CD4-positive, alpha-beta T cell treated with Interleukin-17A for 4 hours (primary cell): ENCODE measurements at places on chromosomes 7 and 10.

GRCh38 chr7:104412911-104413310 lies 84.5 kb downstream of the LHFPL3 start:
- DNase-seq: no peak

GRCh38 chr7:27399791-27400567 lies 157.4 kb downstream of the EVX1 start:
- no peak for DNase-seq

- DNase-seq: no peak
Measured at GRCh38 chr10:102003541-102003940, 52.4 kb downstream of the ARMH3 start.

GRCh38 chr7:20299145-20299544 lies 31.6 kb upstream of the ITGB8 start:
- DNase-seq: no peak

GRCh38 chr7:111887734-111888133 lies 318.5 kb downstream of the DOCK4 start:
- DNase-seq: no peak

- DNase-seq: peak; percentile 85
Measured at GRCh38 chr10:110783509-110784107, 88.1 kb upstream of the PDCD4 start.

DNA sequence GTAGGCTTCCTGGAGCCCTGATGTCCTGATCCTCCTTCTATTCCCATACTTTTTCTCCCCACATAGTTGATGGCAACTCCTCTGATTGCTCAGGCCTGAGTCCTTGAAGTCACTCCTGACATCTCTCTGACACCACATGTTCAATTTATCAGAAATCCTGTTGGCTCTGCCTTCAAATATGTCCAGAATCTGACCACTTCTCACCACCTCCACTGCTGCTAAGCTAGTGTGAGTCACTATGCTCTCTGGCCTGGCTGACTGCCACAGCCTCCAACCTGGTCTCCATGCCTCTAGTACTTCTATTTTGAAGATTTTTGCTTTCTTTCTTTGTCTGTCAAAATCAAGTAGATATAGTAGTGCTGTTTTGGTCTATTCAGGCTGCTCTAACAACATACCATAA lies 53.0 kb downstream of the TMEM229A start:
- no peak for DNase-seq

DNA sequence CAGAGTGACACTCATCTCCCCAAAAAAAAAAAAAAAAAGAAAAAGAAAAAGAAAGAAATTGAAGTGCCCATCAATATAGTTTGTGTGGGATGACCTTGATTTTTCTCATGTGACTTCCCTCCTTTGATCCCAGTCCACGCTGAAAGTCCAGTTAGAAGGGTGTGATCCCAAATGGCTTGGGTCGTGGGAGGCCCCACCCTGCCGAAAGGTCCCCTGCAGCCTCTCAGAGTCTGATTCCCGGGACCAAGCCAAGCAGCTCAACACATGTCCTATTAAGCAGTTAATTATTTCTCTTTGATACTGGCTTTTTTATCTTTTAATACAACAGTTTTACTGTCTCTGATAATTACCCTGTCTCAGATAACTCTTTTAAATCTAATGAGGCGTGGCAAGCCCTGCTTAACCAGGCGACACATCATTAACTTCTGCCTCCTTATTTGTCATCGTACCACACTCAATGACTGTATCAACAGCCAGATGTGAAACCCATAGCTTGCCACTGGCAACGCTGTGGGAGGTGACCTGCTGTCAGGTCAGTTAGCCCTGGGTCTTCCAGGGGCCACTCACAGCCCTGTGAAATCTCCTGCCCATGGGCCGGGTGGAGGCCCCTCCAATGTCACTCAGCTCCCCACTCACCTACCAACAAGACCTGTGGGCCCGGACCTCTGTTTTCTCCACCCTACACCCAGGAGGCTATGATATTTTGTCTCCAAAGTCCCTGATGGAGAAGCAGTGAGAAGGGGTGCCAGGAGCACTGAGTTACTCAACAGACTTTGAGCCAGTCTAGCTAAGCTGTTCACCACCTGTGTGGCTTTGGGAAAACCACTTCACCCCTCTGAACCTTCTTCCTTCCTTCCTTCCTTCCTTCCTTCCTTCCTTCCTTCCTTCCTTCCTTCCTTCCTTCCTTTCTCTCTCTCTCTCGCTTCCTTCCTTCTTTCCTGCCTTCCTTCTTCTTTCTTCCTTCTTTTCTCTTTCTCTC lies 110.0 kb upstream of the SFMBT2 start:
- DNase-seq: no peak

GRCh38 chr7:23468526-23469149 lies 1.7 kb downstream of the IGF2BP3 start:
- peak; percentile 18 for DNase-seq

DNA sequence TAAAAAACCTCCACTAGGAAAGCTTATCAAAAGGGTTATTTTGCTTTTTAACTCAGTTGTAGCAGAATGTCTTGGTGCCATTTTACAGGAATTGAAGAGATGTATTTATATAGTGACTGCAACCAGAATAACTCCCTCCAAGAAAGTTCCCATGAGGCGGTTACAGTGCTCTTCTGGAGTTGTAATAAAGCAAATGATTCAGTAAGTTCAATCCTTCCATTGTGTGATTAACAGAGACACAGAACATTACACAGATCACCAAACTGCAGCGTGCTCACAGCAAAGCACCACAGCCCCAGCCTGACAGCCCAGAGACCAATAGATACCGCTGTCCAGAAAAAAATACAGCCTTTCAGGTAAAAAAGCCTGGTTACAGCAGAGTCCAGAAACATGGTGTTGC lies 21.9 kb upstream of the CABCOCO1 start:
- DNase-seq: no peak

DNA sequence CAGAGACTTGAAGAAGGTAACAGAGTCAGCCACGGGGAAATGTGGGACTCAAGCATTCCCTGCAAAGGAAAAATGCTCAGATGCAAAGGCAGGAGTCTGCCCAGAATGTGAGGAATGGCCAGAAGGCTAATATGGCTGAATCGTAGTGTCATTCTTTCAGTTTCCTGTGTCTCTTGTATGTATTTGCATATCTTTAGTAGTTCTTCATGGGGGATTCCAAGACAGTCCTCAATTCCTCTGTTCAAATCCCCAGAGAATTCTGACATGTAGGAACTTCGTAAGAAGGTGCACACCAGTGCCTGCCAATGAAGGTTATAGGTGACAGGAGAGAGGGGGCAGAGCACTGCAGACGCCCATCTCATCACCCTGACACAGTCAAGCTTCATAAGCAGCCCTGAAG lies 154.4 kb downstream of the CACNB2 start:
- no peak for DNase-seq

GRCh38 chr10:87605628-87606251 lies 53.9 kb upstream of the PAPSS2 start:
- DNase-seq: no peak

DNA sequence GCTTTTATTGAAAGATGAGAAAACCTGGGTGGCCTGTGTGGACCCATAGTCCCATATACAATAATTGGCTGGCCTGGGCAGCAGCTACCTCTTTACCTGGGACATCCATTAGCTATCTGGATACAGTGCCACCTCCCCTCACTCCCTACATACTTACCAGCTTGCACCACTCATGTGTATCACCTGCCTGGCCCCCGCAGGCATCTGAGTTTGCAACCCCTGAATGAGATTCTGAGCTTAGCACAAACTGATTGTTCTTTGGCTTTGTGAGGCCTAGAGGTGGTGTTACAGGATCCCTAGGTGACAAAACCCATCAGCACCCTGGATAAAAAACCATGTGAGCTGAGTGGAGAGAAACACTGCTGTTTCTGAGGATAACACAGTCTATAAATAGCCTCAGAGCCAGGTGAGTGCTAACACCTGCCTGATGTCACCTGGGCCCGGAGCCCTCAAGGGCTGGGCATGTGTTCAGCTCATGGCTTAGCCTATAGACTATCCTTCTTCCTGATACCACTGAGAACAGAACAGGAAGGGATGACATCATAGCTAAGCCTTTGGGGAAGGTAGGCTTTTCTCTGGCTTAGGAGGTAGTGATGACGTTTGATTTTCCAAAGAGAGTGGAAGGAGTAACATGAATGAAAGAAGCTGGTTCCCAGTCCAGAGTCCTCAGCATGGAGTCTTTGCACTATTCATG lies 2.6 kb upstream of the PPIF start:
- no peak for DNase-seq
